ENCODE measurements at places on chromosomes 1 and 21.

GRCh38 chr1:22533244-22533895 is 29.9 kb upstream of the EPHA8 start:
- DNase-seq: no peak

DNA sequence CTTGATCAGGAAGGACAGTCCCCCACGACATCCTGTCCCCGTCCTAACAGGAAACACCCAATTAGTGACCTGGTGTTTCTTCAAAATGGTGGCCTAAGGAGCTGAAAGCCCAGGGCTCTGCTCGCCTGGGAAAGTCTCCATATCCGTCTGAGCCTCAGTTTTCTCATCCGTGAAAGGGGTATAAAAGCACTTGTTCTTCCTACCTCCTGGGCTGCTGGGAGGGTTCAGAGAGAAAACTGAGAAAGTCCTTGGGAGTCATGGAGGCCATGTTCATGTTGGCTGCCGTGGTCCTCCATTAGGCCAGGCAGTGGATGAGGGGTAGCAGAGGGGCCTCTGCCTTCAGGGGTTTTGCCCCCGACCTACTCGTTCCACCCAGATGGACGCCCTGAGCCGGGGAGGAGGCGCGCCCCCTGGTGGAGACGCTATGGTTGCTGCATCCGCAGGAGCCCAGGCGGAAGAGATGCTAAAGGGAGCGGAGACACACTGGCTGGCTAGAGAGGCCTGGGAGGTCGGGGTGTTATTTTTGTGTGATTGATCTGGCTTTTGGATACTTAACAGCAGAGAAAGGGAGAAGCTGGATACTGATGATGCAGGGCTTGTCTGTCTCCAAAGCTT is 113.5 kb downstream of the PRDM2 start:
- DNase-seq: no peak

DNA sequence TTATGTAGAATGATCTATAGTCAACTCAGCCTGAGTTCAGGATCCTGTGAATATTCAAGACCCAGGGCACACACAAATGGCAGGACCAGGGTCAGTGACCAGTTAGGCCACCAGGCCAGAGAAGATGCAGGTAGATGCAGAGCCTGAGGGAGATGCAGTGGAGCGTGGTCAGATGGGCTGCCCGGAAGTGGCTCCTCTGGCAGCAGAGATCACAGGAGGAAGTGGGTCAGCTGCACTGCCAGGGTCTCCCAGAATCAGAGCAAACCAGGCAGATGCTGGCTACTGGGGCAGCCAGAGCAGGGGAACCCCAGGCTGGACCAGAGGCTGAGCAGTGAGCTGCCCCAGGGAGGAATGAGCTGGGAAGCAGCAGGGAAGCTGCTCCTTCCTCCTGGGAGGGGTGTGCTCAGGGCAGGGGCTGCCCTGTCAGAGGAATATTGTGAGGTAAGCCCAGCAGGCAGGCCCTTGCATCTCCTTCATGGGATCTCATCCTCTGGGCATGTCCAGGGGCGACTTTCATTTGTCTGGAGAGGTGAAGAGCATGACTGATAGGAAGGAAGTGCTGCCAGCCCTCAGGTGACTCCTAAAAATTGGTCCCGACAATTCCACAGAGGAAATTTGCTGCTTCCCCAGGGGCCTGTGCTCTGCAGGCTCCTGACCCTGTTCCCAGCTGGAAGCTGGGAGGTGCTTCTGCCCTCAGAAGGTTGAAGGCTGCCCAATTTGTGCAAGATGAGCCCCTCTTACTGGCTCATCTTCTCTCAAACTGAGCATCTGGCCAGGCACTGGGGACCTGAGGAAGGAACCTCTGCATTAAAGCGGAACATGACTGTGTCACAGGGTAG is 49.3 kb downstream of the STUM start:
- no peak for DNase-seq

DNA sequence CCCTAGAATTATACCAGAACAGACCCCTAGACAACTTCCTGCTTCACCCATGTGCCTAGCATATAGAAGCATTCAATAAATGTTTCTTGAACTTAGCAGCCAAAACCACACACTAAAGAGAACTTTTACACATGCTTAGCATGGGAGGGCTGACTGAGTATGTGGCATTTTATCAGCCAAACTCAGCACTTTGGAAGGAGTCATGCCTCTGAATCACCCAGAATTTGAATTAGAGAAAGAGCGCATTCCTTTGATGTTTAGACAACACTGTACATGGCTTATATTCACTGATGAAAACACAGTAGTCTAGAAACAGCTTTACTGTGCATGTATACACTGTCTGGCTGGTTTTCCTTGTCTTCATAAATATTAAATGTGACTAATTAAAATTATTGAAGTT is 26.1 kb downstream of the SPAG17 start:
- DNase-seq: no peak

- no peak for DNase-seq
These were observed 21.5 kb downstream of the DHCR24 start for GRCh38 chr1:54865238-54866073.

DNA sequence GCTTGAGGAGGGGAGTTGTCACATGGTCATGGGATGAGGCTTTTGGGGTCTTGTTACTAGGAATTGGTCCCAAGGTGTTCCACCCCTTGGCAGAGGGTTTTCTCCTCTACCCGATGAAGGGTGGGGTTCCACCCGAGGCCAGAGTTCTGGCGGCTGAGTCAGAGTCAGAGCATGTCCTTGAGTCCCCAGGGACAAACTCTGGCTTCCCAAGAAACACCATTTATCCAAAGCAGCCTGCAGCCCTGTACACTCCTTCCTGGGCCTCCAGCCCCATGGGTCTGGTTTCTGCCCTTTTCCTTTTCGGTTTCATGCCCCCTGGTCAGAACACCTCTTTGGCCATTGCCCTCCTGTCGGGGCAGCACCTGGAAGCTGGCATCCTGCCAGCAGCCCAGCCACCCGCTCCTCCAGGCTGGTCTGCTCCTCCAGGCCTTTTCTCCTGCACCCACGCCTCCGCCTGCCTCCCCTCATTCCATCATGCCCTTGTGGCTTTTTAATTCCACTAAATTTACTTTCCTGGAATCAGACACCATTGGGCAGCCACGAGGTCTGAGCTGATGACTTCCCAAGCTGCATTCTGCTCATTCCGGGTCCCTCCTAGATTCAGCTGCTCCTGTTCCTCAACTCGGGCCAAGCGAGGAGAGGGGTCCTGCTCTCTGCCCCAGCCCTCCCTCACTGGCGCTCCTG is 301.7 kb upstream of the VAMP3 start:
- DNase-seq: no peak

- DNase-seq: no peak
These were observed 600.6 kb upstream of the B3GALT2 start for GRCh38 chr1:193787061-193787460.

DNA sequence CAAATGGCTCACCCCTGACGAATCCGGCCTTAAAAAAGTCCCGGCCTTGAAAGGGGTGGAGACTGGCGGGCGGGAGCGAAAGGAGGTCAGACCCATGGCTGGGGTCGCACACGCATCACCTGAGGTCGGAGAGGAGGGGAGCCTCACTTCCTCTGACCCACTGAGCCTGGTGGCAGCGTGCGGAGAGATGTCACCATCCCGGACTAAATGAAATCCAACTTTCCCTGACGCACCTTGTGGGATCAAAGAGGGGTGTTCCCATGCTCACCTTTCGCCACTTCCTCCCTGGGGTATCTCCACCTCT is 709 bp upstream of the SLC41A1 start:
- no peak for DNase-seq

DNA sequence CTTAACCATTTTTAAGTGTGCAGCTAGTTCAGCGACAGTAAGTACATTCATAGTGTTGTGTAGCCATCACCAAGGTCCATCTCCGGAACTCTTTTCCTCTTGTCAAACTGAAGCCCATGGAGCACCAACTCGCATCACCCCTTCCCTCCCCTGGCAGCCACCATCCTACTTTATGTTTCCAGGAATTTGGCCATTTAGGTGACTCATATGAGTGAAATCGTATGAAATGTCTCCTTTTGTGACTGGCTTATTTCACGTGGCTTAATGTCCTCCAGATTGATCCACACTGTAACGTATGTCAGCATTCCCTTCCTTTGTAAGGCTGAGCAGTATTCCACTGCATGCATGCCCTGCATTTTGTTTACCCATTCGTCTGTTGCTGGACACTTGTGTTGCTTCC is 2.5 kb downstream of the COL6A2 start:
- DNase-seq: no peak

DNA sequence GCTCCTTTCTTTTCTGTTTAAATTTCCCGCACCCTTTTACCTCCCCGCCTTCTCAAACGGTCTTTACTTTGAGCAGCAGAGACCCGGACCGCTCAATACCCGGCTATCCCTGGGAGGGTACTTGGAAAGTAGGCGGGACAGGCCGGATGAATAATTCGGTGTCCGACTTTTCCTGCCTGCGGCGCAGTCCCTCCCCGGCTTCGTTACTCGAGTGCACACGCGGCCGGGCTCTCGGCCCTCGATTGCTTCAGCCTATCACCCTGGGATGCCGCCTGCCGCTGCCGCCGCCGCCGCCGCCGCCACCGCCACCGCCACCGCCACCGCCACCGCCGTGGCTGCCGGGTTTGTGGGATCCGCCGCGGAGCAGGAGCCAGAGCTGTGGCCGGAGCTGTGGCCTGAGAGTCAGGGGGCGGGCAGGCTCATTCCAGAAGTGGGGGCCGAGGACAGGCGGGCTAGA is 382 bp upstream of the RASAL2 start:
- DNase-seq: no peak

DNA sequence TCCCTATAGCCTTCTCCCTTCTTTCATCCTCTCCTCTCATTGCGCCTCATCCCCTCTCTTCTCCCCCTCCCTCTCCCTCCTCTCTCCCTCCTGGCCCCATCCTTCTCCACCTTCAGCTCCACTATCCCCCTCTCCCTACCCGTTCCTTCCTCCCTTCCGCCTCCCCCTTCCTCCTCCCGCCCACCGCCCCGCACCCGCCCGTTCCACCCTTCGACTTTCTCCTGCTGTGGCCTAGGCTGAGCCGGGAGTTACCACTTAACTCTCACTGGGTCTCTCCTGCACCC is 1.6 kb downstream of the NPR1 start:
- no peak for DNase-seq
